Pulmonary artery endothelial cell (primary cell): ENCODE measurements at places on chromosomes 6 and 20. TPM values are rescaled to one million over a fixed set of nuclear protein-coding genes. Genes with fewer than 3 reads are reported as not detected.

KCNS1 gene
- total RNA-seq: 0.20 and 0.21 TPM in 2 replicates

DNA sequence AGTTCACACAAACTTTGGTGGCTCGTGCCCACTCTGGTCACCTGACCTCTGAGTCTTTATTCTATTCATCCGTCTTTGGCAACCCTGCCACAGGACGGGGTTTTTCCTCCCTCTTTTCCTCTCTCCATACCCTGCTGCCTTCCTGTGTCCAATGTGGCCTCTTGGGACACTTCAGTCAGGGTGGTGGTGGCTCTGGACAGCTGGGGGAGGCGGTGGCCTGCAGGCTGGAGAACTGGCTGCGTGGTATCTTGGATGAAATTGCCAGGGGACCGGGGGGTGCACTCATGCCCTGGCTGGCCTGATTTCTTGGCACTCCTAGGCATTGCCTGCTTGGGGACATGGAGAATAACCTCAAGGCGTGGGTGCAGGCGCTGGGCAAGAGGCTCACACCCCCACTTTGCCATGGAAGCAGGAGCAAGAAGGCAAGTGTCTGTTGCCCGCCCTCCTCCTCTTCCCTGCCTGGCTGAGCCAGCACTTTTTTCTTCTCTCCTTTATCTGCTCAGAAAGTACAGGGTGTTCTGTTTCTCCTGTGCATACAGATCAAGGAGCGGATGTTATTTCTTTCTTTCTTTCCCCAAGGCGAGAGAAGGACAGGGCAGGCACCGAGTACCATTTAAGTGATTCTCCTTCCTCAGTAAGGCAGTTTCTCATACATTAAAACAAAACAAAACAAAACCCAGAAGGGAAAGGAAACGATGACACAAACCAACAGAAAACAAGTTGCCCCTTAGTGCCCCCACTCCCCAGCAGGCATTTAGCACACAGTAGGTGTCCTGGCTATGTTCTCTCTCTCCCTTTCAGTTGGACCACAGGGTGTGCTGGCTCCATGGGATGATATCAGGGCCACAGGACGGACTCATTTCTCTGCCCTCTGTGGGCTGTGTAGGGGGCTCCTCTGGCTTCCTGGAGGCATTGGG, 155.5 kb upstream of the RNF24 start:
- DNase-seq: no peak

C6orf141 gene
- total RNA-seq: 2.8 and 6.0 TPM in 2 replicates

- DNase-seq: no peak
Observed at GRCh38 chr20:45345104-45345936, 2.9 kb downstream of the SDC4 start.

HCK gene
- not detected in 2 replicates for total RNA-seq

GRCh38 chr6:24919056-24919892, 16.5 kb downstream of the RIPOR2 start:
- DNase-seq: no peak

- no peak for DNase-seq
Observed at GRCh38 chr6:113202852-113203714, 654.1 kb upstream of the MARCKS start.

- DNase-seq: no peak
Observed at GRCh38 chr6:160315310-160315709, 32.9 kb upstream of the SLC22A3 start.

PTPRK gene
- 61.3 and 67.1 TPM in 2 replicates for total RNA-seq
